Activated T-helper 9 cell treated with anti-CD3 and anti-CD28 coated beads, Interleukin-2, amount 50 U/mL, for 16 hours (primary cell): ENCODE measurements at places on chromosomes 7 and 10.

DNA sequence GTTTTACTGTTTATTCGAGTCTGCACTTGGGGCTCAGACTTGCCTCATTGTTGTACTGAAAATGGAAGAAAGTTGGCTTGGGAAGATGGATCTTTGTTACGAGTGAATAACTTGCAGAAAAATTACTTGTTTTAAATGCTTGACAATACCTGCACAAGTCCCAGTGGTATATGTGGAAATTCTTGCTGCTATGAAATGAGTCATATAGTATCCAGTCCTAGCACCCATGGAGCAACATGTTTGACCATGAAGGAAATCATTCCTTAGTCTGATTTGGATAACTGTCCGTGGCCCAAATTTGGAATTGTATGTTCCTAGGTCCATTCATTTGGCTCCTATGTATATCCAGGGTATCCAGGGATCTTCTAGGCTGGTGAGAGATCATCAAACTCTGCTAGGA is 1096.8 kb downstream of the KCNMA1 start:
- no peak for DNase-seq

- DNase-seq: no peak
These were observed 4.6 kb downstream of the TLL2 start for GRCh38 chr10:96509017-96509641.

DNA sequence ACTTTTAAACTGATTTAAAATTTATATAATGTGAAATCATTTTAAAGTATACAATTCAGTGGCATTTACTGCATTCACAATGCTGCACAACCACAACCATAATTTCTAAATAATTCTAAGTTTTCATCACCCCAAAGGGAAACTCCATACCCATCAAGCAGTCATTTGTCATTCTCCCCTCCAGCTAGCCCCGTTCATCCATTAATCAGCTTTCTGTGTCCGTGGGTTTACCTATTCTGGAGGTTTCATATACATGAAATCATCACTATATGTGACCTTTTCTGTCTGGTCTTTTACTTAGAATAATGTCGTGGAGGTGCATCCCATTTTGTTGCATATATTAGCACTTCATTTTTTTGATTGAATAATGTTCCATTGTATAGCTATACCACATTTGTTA is 214.1 kb downstream of the ADK start:
- no peak for DNase-seq

GRCh38 chr10:79947787-79948424 is 999 bp downstream of the SFTPD start:
- DNase-seq: no peak
